ENCODE measurements at places on chromosomes 5 and 9.

- DNase-seq, result no peak
These were observed 68.7 kb downstream of the MARCHF3 start for GRCh38 chr5:126961702-126962101.

GRCh38 chr9:86303316-86303975 lies 21.1 kb upstream of the ISCA1 start:
- no peak for DNase-seq

GRCh38 chr5:65563777-65564176 lies 681 bp downstream of the PPWD1 start:
- no peak for DNase-seq

- no peak for DNase-seq
These were observed 24.6 kb downstream of the CNTLN start for GRCh38 chr9:17159469-17159868.

DNA sequence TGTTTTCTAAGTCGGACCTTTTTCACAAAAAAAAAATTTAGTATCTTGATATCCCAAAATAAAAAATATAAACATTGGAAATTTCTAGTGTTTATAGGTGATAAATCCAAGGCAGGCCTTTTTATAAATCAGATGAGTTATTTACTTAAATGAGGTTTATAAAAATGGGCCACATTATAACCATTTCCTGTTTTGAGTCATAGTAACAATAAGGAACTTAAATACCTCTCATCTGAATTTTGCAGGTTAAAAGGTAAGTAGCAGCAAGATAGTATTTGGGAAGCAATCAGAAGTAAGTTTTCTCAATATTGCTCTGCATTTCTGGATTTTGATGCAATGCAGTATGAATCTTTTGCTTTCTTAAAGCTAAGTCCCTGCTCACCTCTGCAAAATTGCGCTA lies 3.9 kb downstream of the SPTAN1 start:
- DNase-seq, result no peak

- no peak for DNase-seq
These were observed 3.0 kb downstream of the NADK2 start for GRCh38 chr5:36238502-36239295.

DNA sequence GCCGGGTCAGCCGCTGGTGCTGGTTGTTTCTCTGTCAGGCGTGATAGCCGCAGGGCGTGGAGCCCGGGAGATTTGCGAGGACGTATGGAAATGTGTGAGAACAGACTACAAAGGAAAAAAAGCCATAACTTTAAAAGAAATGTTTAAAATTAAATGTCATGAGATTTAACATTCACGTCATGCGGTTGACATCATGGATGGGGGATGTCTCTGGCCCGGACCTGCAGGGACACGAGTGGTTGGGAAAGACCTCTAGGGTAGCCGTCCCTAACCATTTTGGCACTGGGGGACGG lies 643 bp upstream of the RNF130 start:
- DNase-seq, result no peak

DNA sequence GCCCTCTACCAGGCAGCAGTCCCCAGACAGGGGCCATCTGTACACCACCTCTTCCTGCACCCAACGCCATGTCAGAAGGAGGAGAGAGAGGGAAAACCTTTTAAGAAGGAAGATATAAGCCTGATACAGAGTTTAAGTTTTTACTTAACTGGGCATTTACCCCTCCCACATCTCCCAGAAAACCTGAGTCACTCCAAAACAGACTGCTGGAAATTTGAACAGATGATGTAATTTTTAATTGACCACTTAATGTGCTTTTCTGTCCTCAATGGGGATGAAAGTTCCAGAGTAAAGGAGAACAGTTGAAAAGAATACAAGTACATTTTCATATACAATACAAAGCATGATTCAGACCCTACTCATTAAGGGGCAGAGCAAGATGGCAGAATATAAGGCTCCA lies 63.9 kb downstream of the TTC39B start:
- no peak for DNase-seq

DNA sequence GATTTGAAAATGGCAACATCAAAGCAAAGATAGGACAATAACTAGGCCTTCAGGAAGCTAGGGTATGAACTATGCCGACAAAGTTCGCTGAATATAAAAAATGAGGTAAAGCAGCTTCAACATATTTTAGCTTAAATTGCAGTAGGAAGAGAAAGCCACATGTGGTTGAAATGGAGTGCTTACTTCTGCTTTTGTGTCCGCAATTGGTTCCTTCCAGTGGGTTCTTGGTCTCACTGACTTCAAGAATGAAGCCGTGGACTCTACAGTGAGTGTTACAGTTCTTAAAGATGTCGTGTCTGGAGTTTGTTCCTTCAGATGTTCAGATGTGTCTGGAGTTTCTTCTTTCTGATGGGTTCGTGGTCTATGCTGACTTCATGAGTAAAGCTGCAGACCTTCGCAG lies 95.2 kb downstream of the APTX start:
- peak; percentile 76 for DNase-seq

GRCh38 chr9:16725066-16725465 lies 145.4 kb downstream of the BNC2 start:
- DNase-seq, result no peak

DNA sequence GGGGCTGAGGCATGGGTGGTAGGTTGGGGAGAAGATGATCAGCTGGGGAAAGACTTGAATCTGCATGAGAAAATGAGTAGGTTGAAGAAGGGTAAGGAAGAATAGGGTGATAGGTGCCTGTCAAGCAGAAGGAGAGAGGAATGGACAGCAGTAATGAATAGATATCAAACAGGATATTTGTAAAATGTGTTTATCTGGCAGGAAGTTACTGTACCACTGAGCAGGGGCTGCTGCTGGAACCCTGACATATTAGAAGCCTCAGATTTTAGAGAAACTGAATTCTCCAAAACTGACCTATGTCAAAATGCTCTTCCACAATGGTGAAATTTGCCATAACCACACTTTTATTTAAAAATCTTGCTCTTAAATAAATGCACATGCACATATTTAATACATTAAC lies 41.0 kb downstream of the CCDC192 start:
- no peak for DNase-seq

DNA sequence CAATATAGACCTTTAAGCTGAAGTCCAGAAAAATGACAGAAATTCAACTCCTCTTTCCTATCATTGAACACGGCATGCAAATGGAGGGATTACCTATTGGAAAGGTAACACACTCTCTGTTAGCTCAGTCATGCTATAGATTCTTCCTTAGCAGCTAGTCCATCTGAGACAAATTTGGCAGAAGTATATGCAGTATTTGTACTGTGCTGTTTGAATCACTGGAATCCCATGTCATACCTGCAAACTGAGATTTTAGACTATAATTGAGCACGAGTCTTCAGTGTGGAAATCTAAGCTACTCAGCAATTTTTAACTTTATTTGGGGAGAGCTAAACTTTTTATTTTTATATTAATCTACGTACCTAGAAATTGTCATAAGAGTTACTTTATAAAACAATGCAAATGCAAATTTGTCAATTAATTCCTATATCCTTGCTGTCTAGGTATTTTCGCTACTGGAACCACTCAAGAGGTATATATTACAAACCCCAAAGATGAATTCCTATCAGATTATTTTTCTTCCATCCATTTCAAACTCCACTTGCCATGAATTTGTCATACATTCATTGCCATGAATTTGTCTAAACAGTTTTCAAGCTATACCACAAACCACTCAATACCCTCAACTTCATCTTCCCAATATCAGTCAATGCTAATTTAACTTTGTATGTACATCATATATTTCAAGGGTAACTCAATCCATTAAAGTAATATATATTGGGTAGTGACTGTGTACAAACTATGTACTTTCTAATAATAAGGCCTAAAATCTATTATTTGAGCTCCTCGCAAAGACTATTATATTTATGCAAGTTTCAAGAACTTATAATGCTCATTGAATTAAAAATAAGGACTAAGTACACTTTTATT lies 224.8 kb downstream of the MEF2C start:
- DNase-seq, result no peak
